NCI-H2081 (cell line): ENCODE measurements at places on chromosomes 7 and 10.

GRCh38 chr7:131836733-131837132, 280.3 kb upstream of the PODXL start:
- DNase-seq, result no peak

- DNase-seq, result peak; percentile 59
These were observed 84.5 kb upstream of the DYNC1I1 start for GRCh38 chr7:95687759-95688343.

- DNase-seq, result peak; percentile 40
These were observed 778 bp upstream of the TRIM8 start for GRCh38 chr10:102643336-102644065.

DNA sequence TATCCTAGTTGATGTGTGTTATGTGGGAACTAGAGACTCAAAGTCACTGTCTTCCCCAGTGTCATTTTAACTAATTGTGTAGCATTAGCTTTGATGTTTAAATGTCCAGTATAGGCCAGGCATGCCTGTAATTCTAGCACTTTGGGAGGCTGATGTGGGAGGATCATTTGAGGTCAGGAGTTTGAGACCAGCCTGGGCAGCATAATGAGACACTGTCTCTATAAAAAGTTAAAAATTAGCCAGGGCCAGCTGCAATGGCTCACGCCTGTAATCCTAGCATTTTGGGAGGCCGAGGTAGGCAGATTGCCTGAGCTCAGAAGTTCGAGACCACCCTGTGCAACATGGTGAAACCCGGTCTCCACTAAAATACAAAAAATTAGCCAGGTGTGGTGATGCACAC, 24.4 kb downstream of the DDX50 start:
- no peak for DNase-seq

DNA sequence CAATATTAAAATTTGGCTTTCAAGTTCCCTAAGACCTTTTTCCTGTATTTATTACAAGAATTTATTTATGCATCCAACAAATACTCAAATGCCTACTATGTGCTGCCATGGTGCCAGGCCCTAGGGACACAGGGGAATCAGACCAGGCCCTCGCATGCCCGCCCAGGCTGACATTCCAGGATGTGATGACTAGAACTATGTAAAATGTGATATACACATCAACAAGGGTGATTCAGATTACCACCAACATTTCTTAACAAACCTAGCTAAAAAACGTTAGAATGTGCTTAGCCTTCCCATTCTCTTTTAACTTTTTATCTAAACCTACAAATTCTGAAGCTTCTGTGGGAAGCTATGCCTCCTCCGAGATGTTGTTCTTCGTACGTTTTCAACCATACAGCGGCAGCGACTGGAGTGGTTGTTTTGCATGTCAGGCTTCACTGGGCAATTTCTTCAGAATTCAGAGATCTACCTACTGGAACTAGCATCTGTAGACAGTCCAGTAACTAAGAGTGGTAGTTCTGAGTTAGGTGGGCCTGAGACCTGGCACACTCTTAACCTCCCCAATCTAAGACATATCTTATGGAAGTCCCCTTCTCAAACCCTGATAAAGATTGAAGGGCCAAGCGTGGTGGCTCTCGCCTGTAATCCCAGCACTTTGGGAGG, 22.1 kb downstream of the GNA12 start:
- DNase-seq, result no peak

GRCh38 chr7:98375664-98376063, 25.2 kb downstream of the BAIAP2L1 start:
- DNase-seq, result no peak

DNA sequence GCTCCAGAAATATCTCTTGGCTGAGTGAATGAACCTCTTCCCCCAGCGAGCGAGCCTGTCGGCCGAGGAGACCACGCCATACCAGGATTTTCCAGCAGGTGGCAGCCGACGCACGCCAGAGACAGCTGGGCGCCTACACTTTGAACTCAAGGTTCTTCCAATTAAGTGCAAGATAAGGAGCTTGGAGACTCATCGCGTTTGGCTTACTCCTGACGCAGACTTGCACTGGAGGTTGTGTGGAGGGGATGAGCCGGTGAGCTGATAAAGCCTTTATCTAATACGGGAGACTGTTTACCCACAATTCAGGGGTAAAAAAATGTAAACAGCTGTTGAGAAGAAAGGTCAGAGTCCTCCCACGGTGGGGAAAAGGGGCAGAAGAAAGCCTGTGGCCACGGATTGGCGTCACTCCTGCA, 45.9 kb upstream of the EMX2 start:
- peak; percentile 36 for DNase-seq

DNA sequence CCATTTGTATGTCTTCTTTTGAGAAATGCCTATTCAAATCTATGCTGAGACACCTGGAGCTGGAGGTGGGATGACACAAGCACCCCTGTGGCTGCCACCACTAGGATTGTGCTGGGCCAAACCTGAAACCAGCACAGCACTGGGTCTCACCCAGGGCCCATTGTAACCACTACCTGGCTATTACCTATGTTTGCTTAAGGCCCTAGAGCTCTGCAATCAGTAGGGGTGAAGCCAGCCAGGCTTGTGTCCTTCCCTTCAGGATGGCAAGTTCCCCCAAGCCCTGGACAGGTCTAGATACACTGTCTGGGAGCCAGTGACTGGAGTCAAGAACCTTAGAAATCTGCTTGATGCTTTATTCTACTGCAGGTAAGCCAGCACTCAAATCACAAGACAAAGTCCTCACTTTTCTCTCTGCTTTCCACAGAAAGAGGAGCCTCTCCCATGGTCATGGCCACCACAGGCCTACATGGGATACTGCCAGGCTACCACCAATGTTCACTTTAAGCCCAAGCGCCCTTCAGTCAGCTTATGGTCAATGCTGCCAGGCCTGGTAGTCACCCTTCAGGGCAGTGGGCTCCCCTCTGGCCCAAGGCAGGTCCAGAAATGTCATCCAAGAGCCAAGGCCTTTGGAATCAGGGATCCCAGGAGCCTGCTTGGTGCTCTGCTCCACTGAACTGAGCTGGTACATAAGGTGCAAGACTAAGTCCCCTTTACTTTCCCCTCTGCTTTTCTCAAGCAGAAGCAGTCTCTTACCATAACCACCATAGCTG, 105.3 kb downstream of the BMS1 start:
- DNase-seq, result no peak

DNA sequence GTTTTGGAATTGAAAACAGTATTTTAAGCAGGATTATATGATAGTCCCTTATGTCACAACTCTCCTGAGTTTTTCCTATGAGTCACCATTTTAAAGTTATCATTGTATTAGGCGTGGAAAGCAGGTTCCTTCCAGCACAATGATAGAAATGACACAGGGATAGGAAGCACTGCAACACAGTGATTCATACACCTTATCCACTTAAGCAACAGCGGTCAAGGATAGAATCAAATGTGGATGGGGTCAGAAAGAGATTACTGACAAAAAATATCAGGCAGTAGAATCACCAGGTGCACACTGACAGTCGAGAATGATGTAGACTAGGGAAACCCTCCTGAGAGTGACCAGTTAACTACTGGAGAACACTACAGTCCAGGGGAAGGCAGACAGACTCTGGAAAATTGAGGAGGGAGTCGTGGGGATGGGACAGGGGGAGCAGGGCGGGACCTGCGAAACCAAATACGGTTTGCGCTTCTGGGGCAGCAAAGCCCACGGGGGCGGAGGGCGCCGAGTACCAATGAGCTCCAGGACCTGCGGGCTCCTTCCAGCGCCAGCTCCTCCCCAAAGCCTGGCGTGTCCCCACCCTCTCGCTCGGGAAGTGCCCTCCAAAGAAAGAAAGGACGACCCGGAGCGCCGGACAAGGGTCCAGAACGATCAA, 479 bp downstream of the PNPLA8 start:
- DNase-seq, result peak; percentile 86

DNA sequence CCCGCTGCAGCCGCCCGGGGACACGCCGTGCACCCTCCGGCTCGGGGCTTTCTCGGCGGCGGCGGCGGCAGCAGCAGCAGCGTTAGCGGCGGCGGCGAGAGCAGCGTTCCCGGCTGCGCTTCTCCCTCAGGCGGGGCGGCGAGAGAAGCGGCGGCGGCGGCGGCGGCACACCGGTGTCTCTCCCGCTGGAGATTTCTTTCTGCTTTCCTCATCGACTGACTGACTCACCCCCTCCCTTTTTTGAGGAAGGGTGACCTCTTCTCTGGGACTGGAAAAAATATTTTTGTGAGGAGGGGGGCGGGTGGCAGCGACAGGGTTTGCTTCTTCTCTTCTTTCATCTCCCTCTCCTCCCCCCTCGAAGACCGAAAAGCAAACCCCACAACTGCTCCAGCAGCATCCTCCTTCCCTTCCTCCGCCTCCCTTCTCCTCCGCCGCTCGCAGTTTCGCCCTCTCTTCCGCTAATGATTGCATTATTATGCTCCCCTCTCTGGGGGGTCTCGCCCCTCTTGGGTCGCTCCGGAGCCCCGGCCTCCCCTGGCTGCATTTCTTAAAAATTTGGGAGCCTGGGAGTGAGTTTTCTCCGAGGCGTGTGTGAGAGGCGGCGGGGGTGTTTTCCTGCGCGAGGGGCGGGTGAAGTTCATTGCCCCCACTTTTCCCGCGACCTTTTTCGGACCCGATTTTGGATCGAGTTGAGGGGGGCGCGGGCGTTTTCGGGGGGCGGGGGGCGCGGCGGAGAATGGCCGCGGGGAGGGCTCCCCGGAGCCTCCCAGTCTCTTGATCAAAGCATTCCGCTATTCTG, 411 bp downstream of the AUTS2 start:
- no peak for DNase-seq

- no peak for DNase-seq
These were observed 21.6 kb upstream of the GRID1 start for GRCh38 chr10:86388119-86388704.

GRCh38 chr7:44624318-44624717, 17.9 kb downstream of the OGDH start:
- DNase-seq, result no peak

DNA sequence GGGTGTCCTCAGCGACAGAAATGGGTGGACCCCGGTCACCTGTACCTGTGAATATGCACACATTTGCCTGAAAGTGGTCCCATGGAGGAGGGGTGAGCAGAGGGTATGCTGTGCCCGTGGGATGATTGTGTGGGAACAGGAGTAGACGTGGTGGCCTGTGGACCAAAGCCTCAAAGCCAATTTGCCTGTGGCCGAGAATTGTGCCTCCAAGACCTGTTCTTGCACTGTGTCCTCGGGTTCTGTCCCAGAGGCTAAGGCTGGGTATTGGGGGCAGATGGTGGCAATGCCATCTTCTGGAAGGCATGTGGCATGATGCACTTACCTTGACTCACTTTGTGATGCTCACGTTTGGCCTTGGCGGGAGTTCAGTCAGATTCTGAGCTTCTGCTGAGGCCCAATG, 351.0 kb downstream of the TCERG1L start:
- DNase-seq, result no peak

GRCh38 chr10:105990529-105990928, 1174.0 kb downstream of the SORCS1 start:
- no peak for DNase-seq

DNA sequence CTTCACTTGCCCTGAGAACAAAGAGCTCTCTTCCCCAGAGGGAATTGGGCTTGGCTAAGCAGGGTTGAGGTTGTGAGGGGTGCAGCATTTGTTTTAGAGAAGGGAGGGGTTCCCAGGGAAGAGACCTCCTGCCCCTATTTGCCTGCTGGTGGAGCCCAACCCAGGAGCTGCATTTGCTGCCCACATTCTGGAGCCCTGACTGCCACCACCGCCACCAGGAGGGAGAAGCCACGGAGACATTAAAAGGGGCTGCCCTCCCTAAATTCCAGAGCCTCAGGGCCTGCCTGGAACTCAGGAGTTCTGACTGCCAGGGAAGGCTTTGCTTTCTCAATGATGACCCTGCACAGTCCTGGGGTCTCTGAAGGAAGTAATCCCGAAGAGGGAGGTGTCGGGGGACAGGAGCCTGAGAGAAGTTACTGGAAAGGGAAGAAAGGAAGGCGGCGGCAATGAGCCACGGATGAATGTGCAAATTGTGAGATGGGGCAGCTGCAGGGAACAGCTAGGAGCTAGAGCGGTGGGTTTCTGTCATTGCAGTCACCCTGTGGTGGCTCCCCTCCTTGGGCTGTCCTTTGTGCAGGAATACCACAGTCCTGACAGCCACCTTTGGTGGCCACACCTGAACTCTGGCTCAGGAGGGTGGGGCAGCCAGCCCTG, 51.3 kb downstream of the NEURL1 start:
- no peak for DNase-seq

- DNase-seq, result no peak
These were observed 9.8 kb upstream of the MRPS16 start for GRCh38 chr10:73262105-73262730.

DNA sequence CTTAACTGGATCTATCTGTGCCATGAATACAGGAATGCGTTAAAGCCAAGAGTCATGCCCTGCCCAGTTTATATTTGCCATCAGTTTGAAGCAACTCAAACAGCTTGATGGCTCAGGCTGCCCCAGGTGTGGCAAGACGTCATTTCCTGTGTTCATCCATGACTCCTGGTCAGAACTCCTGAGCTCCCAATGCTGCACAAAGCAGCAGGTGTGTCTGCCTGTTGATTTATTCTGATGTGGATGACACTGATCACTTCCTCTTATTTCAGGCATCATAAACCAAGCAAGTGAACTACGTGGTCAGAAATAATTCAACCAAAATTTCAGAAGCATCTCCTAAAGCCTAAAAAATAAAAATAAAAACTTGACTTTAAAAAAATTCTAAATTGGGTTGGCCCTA, 68.5 kb downstream of the EZH2 start:
- peak; percentile 27 for DNase-seq

- DNase-seq, result no peak
These were observed 52.6 kb downstream of the FGFBP3 start for GRCh38 chr10:91856637-91857036.

DNA sequence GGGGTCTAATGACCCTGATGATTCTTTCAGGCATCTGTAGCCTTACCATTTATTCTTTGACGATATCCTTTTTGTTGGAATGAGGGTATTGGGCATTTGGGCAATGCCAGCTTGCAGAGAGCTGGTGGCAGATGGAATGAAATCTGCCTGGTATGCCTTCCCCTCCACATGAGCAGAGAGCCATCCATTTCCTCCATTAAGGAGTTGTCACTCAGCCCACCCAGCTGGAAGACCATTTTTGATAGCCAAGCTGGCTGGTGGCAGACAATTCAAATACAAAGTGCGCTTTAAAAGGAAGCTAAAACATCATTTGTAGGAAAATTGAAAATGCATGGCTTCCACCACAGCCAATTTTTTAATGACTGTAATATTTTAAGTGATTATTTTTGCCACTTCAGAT, 240.1 kb upstream of the SLC26A5 start:
- no peak for DNase-seq

- no peak for DNase-seq
These were observed 610.0 kb downstream of the KCNMA1 start for GRCh38 chr10:77027576-77027975.

- no peak for DNase-seq
These were observed 139.9 kb downstream of the TNS3 start for GRCh38 chr7:47441796-47442604.
